SK-N-SH treated with all-trans-retinoic acid at 6 μM for 48 hours (cell line): ENCODE measurements at places on chromosomes 6 and 20.

DNA sequence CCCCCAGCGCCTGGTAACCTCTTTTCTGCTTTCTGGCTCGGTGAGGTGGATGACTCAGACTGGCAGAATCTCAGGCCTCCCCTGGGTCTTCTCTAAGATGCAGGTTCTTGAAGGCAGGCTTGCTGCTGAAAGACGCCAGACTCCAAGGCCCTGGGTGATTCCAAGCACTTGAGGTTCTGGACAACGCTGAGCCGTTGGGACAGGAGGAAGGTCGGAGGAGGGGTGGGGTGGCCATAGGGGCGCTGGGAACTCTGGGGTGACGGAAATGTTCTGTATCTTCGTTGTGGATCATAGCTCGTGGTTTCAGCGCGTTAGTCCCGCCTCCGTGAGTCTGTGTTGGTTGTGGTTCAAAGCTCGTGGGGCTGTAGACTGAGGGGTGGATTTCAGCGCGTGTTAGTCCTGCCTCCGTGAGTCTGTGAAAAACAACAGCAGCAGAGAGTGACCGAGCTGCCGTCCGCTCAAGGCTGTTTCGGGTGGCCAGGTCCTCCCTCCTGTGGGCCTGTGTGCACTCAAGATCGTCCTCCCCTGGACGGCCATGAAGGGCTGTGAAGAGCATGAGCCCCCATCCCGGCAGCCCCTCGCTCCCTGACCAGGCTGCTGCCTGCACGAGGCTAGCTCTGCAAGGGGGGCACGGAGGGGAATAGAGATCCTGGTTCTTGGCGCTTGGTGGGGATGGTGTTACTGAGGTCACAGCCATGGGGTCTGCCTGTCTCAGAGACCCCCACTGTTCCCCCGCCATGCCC is 7.7 kb downstream of the NTSR1 start:
- ATAC-seq, result peak; percentile 47; the same call in 2 of the 3 replicates

- peak; percentile 24; the same call in 1 of the 3 replicates for ATAC-seq
Observed at GRCh38 chr20:25341716-25342680, 48.6 kb downstream of the ABHD12 start.

- peak; percentile 60 for ATAC-seq
Observed at GRCh38 chr20:62219992-62220665, at the start of gene HRH3. Gene HRH3 (minus strand): TSS chr20:62220278. CDS start chr20:62219970, 308 bp downstream.

GRCh38 chr6:8731874-8732273 is 296.5 kb upstream of the SLC35B3 start:
- ATAC-seq, result no peak

DNA sequence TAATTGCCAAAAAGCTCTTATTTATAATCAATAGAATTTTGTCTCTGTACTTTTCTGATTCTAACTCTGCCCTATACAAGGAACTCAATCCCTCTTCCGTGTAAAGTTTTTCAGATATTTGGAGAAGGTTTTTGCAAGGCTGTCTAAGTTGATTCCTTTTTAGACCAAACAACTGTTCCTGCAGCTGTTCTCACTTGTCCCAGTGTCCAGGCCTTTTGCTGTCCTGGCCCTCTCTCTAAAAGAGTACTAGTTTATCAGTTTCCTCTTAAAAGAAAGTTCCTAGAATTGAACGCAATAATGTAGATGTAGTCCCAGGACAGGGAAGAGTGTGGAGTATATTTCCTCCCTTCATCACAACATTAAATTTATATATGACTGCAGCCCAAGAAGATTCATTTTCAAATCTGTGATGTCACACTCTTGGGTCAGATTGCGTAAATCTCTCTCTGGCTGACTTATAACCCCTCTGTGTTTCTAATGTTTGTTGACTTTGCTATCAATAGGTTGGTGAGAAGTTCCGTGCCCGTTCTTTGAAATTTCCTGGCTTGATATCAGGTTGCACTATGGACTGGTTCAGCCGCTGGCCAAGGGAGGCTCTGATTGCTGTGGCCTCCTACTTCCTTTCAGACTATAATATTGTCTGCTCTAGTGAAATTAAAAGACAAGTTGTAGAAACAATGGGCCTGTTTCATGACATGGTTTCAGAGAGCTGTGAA is 139.4 kb upstream of the GLP1R start:
- ATAC-seq, result no peak

DNA sequence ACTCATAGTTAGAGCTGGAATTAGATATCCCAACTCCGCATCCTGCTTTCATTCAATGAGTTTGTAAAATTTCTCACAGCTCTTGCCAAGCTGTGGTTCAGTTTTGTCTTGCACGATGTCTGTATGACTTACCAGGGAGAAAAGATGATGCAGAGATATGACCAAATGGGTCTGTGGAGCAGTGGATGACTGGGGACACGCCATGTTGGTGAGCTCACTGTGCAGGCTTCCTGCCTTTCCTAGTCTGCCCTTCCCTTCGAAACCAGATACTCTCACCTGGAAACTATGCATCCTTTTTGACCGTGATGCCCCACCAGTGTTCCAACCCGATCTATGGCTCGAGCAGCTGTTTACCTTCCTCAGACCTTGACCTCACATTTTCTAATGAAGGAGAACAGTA is 262.7 kb upstream of the BMP2 start:
- no peak for ATAC-seq

GRCh38 chr6:117600008-117600743 is 2.1 kb downstream of the GOPC start:
- no peak for ATAC-seq

- ATAC-seq, result no peak
Observed at GRCh38 chr20:8060977-8061376, 41.4 kb upstream of the TMX4 start.

- ATAC-seq, result no peak
Observed at GRCh38 chr6:56223995-56224394, 23.4 kb downstream of the COL21A1 start.

- ATAC-seq, result no peak
Observed at GRCh38 chr6:161788531-161788930, 514.7 kb upstream of the AGPAT4 start.

GRCh38 chr6:158819213-158819976 is at the start of gene EZR:
Gene EZR (minus strand): TSS chr6:158819368. CDS start chr6:158818093, 1,275 bp downstream.
- peak; percentile 69 for ATAC-seq
